ENCODE measurements at places on chromosomes 2 and 18. TPM values are rescaled to one million over a fixed set of nuclear protein-coding genes. Genes with fewer than 3 reads are reported as not detected.

- no peaks in the 10 kb centered on the region for H3K27me3 ChIP-seq
- no peak for DNase-seq
- no peak overlapping the region for H3K4me3 ChIP-seq
- H3K36me3 ChIP-seq, result no peaks in the 10 kb centered on the region
Observed at GRCh38 chr2:38262069-38262871, 114.8 kb downstream of the ATL2 start.

DNA sequence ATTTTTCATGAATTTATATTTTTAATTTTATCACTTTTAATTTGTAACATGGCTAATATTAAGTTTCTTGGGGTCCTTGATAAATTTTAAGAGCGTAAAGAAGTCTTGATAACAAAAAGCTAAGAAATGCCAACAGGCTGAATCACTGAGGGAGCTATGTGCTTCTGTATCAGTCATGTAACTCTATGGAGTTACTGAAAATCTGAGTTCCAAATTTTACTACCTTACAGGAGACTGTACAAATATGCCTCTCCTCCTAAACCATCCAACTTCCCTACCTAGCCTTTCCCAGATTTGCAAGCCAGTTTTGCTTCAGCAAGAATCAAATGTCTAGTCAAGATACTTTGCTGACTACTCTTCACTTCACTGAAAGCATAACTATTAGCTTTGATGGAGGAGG, 35.7 kb downstream of the FEZ2 start:
- no peak overlapping the region for H3K4me3 ChIP-seq
- H3K27me3 ChIP-seq, result no peaks in the 10 kb centered on the region
- peaks cover 7% of the 10 kb centered on the region for H3K4me1 ChIP-seq
- H3K36me3 ChIP-seq, result no peaks in the 10 kb centered on the region

DNA sequence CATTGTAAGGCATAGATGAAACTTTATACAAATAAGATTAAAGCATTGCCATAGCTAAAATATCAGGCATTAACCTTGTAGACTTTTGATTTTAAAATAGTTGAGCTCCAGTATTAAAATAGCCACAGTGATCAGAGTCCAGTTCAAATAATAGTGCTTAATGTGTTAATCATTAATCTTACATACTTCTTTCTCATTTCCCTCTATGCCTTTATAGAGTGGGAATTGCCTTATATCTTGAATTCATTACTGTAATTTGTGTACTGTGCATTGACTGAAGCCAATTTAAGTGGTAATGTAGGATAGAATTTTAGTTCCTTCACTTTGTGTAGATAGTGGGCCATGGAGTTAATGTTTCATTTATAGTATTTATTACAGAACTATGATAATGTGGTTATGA, 549.2 kb upstream of the VWC2L start:
- H3K27ac ChIP-seq, result no peak overlapping the region
- no peak for DNase-seq
- H3K4me3 ChIP-seq, result no peak overlapping the region
- no peaks in the 10 kb centered on the region for H3K36me3 ChIP-seq

DNA sequence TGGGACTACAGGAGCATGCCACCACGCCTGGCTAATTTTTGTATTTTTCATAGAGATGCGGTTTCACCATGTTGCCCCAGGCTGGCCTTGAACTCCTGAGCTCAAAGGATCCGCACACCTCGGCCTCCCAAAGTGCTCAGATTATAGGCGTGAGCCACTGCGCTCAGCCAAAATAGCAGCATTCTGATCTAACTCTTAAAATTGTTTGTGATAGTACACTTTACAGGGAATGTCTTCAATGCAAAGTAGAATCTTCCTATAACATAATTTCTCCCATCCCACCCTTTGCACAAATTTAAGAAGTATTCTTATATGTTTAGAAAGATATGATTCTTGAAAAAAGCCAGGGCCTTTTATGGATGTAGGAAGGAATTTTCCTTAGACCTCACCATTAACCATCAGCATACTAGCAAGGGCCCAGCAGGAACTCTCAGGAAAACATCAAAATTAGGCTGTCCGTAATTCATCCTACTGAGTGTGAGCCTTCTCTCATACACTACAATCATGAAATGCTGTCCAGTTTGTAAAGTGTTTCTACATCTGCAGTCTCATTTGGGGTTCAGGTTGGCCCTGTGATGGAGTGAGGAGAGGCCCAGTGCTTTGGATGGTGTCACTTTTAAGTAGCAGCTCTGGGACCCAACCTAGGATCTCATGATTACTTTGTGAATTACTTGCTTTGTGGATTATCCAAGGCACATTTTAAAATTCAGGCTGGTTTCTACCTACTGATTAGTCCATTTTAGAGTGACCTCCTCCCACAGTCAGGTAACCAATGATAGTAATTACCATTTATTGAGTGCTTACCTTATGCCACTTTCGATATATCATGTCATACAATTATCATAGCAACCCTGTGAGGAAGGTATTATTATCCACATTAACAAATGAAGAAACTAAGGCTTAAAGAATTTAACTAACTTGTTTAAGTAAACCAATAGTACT, 37.5 kb upstream of the DLX1 start:
- no peak for DNase-seq
- H3K4me3 ChIP-seq, result no peak overlapping the region
- no peaks in the 10 kb centered on the region for H3K36me3 ChIP-seq

DNA sequence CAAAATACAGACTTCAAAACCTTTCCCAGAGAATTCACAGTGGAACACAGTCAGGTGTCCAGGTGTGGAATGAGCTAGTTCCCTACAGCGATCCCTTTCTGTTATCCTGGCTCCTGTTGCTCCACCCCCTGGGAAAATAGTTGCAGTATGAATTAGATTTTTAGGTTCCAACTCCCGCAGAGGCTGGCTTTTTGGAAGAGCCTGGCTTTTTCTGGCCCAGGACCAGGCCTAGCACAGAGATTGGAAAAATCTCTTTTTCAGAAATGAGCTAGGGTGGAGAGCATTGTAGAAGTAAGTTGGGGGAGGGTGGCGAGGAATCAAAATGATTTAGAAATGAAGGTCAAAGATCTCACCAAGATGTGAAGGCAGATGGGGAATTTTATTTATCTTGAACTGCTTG, 27.1 kb downstream of the COL5A2 start:
- H3K36me3 ChIP-seq, result no peaks in the 10 kb centered on the region
- no peak for DNase-seq
- no peak overlapping the region for H3K4me3 ChIP-seq
- no peaks in the 10 kb centered on the region for H3K4me1 ChIP-seq

GRCh38 chr2:192899466-192899865, 704.7 kb upstream of the TMEFF2 start:
- no peak overlapping the region for H3K4me3 ChIP-seq
- no peaks in the 10 kb centered on the region for H3K4me1 ChIP-seq
- H3K27ac ChIP-seq, result no peak overlapping the region
- DNase-seq, result no peak
- H3K36me3 ChIP-seq, result no peaks in the 10 kb centered on the region
- H3K27me3 ChIP-seq, result no peaks in the 10 kb centered on the region

DNA sequence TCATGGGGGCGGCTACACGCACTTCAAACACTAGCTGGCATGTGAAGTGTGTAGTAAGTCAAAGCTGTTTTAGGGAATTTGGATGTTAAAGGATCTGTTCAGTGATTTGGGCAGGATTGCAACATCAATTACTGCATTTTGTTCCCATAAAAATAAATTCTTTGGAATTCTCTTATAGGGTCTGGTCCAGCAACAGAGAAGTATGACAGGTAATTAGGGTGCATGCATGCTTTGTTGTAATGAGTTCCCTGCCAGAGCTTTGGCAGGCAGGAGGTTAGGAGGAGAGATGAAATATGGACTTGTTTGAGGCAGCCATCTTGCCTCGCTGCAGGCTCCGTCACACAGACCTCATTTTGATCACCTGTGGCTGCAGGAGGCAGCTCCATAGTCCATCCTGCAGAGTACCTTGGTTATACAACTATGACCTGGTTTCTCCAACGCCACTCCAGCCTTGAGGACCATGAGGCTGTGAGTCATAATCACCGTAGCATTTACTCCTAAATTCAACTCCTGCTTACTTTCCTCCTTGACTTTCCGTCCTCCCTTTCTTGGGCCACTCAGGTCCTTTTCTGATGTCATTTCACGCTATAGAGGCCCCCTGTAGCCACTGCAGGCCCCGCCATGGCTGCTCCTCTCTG, 26.5 kb upstream of the EML4 start:
- H3K4me3 ChIP-seq, result no peak overlapping the region
- DNase-seq, result no peak
- no peaks in the 10 kb centered on the region for H3K27me3 ChIP-seq
- no peak overlapping the region for H3K27ac ChIP-seq
- peaks cover 7% of the 10 kb centered on the region for H3K4me1 ChIP-seq

- DNase-seq, result no peak
- no peaks in the 10 kb centered on the region for H3K27me3 ChIP-seq
- no peak overlapping the region for H3K4me3 ChIP-seq
- no peaks in the 10 kb centered on the region for H3K36me3 ChIP-seq
- no peak overlapping the region for H3K27ac ChIP-seq
- no peaks in the 10 kb centered on the region for H3K4me1 ChIP-seq
Observed at GRCh38 chr2:207264310-207264709, 98.6 kb upstream of the KLF7 start.

DNA sequence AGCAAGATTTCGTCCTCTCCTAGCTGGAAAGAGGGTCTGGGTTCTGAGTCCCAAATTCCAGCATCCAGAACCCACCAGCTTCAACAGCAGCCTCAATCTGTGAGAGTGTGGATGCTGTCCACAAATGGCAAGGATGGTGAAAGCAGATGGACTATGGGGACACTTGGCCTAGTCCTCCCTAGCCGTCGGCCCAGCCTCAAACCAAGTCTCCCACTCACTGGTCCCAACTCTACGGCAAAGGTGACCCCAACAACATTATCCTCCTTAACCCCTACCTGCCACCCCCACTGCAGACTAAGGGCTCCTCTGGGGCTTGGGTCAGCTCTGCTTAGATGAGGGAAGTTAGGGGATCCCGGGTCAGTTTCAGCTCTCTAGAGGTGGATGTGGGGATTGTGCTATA, 57.3 kb downstream of the TNS1 start:
- no peak overlapping the region for H3K27ac ChIP-seq
- no peak for DNase-seq
- no peaks in the 10 kb centered on the region for H3K36me3 ChIP-seq
- peaks cover 19% of the 10 kb centered on the region for H3K4me1 ChIP-seq

DNA sequence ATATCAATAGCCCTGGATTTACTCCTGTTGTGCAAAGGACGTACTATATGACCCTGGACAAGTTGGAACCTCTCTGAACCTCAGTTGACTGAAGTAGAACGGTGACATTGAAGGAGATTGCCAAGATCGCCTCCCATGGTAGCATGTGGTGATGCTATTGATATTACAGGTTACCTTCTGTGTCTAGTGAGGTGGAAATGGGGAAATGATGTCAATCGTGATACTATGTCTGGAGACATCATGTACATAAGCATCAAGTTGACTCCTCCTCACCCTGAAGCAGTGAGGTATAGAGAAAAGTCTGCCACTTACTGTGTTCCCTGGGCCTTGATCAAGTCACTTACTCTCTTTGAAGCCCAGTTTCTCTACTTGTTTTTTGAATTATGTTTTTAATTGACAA, 93.9 kb downstream of the KLF7 start:
- H3K4me1 ChIP-seq, result peaks cover 7% of the 10 kb centered on the region
- no peaks in the 10 kb centered on the region for H3K27me3 ChIP-seq
- no peak overlapping the region for H3K27ac ChIP-seq

DNA sequence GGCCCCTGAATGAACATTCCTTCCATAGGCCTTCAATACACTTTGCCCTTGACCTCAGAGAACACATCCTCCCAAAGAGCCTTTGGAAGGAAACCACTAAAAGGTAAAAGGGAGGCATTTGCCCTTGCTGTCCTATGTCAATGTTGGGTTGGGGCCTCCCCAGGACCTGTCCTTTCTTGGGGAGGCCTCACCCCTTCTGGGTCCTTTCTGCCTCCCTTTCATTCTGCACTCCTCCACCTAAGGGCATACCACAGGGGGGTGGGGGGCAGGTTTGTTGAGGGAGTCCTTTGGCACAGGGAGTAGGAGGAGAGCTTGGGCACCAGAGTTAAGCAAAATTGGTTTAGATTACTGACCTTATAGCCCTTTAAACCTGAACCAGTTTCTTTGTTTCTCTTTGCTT, 32.5 kb upstream of the ATP6V1B1 start:
- no peak overlapping the region for H3K4me3 ChIP-seq
- H3K36me3 ChIP-seq, result no peaks in the 10 kb centered on the region

DNA sequence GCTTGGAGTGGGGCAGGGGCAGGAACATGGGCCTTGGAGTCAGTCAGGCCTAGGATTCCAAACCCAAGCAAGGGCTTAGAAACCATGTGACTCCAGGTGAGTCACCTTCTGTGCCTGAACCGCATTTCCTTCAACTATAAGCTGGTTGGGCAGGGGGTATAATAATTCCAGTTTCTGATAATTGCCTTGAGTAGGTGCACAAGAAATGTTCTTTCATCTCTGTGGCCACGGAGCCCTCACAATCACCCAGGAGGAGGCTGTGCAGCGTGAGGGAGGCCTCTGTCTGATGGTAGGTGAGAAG, 112.1 kb upstream of the HAAO start:
- H3K36me3 ChIP-seq, result no peaks in the 10 kb centered on the region
- no peak for DNase-seq
- H3K4me1 ChIP-seq, result no peaks in the 10 kb centered on the region
- no peaks in the 10 kb centered on the region for H3K27me3 ChIP-seq
- no peak overlapping the region for H3K4me3 ChIP-seq

DNA sequence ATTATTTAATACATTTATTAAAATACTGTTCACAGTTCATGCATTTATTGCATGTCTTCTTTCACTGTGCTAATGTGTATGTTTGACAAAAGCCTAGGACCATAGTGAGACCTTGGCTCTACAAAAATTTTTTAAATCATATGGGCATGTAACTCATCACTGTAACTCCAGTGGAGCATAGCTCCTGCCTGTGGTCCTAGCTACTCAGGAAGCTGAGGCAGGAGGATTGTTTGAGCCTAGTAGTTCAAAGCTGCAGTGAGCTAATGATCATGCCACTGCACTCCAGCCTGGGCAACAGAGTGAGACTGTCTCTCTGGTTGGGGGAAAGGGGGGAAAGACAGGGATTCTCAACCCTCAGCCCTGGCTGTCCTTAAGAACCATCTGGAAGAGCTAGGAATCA, 137.8 kb downstream of the PRKCE start:
- no peaks in the 10 kb centered on the region for H3K36me3 ChIP-seq
- H3K27me3 ChIP-seq, result no peaks in the 10 kb centered on the region
- H3K27ac ChIP-seq, result no peak overlapping the region
- H3K4me1 ChIP-seq, result no peaks in the 10 kb centered on the region
- no peak for DNase-seq

Gene OR6B2
- total RNA-seq, result not detected

Gene LANCL1
- total RNA-seq, result 46.4 TPM

Gene CFC1
- total RNA-seq, result 0.31 TPM

All from H1 (cell line).